AG09309 (cell line): ENCODE measurements at places on chromosomes 7 and 10.

DNA sequence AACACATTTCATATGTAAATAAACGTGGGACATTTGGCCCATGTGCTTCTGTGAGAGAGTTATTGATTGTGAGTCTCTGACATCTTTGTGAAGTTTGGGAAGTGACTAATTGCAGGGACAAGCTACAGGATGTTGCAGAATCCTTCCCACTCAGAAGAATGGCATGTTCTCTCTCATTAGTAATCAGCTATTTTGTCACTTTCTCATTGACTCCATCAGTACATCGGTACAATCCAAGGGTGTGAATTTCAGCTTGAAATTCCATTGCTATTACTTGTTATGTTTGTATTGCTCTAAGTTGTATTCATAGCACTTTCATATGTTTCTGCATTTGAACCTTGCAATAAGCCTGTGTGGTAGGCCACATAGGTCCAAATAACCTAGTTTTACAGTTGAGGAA is 100.0 kb upstream of the KCNMA1 start:
- DNase-seq, result peak; percentile 80

- DNase-seq, result no peak
Observed at GRCh38 chr10:34764472-34764946, 50.6 kb downstream of the PARD3 start.

DNA sequence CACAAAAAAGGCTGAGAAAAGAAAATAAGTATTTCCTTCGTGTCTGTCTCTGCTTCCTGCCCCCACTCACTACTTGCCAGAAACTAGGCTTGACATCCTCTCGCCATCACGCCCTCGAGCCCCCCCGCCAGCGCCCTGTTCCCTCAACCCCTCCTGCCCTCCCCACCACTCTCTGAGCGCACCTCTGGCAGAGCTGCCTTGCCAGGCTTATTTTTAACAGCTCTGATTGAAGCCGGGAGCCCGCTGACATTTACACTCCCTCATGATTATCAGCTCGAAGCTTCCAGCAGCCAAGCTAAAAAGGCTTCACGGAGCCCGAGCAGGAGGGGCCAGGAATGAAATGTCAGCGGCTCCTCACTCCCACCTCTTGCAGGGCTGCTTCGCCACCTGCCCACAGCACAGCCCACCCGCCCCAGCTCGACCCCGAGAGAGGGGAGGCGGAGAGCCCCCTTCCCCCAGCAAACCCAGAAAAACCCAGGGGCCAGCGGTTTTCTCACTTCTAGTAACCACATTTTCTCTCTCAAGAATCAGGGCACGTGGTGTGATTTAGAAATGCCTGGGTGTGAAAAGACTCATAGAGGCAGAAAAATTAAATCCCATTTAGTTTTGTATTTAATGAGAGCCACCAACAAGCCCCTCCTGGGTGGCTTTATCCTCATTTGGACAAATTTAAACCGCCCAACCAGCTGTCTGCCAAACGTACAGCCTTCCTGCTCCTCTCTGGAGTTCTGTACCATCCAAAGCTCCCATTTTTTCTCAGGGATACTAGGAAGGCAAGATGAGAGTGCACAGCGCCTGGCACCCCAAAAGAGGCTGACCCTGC is 89.3 kb downstream of the SLIT1 start:
- DNase-seq, result no peak

DNA sequence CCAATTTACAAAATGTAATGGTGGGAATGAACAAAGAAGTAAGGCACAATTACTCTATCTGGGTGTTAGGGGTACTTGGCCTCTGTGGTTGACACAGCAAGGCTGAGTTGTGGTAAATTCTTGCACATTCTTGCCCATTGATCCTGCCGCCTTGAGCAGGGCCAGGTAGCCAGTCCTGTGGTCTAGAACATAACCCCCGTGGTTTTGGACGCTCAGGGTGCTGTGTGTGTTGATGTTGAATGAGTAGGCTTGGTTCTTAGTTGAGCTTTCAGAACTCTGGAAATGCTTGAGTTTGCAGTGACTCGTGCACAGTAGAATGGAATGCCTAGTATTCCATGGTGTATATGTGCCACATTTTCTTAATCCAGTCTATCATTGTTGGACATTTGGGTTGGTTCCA is 42.3 kb upstream of the CDHR3 start:
- DNase-seq, result no peak
